ENCODE measurements at places on chromosomes 7 and 10. TPM values are rescaled to one million over a fixed set of nuclear protein-coding genes. Genes with fewer than 3 reads are reported as not detected.

DNA sequence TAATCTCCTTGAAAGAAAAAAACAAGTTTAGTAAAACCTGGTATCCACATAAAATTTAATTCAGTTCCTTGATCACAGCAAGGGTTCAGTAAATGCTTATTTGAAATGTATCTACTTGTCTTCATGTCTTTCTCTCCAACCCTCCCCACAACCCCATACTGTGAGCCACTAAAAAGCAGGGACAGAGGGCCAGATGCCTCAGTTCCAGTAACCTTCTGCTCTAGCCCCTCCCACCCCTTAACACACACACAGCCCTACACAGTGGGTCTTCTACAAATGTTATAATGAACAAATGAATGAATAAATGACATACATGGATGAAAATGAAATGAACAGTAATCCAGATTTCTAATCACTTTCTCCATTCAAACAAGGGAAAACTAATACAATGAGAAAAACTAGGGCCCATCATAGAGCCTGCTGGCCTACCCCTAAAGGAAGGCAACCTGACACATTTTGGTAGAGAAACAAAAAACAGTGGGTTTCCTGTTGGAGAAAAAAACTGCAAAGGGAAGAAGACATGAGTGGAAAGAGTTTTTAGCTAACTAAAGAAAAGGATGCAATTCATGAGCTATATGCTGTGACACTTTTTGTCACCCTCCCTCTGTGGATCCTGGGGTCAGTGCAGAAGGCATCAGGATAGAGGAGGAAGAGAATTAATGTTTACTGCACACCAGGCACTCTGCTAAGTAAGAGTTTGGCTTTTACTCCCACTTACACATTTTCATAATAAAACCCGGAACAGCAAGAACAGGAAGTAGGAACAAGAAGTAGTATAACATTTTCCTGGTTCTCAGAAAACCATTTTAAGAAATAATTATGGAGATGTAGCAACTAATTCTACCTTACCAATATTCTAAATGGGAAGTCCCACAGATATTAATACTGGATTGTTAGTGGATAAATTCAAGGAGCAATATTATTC lies 38.1 kb downstream of the ELMO1 start:
- no peak for DNase-seq

DNA sequence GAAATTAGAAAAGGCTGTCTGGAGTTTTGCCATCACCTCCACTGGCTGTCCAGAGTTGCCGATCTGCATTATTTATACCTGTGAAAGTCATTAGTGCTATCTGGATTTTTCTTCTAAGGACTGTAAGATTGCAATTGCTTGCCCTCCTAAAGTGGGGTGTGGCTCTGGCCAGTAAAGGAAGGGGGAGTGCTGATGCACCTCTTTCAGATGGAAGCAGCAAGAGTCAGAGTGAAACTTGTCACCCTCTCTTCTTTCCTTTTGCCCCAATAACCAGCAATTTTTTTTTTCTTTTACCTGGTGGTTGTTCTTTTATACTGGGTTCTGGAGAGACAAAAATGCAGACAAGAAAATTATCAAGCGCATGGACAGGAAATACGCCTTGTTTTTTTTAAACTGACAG lies 527.4 kb upstream of the NRP1 start:
- DNase-seq = no peak

GRCh38 chr10:103040418-103040817 lies 122.3 kb downstream of the CNNM2 start:
- DNase-seq = no peak

DNA sequence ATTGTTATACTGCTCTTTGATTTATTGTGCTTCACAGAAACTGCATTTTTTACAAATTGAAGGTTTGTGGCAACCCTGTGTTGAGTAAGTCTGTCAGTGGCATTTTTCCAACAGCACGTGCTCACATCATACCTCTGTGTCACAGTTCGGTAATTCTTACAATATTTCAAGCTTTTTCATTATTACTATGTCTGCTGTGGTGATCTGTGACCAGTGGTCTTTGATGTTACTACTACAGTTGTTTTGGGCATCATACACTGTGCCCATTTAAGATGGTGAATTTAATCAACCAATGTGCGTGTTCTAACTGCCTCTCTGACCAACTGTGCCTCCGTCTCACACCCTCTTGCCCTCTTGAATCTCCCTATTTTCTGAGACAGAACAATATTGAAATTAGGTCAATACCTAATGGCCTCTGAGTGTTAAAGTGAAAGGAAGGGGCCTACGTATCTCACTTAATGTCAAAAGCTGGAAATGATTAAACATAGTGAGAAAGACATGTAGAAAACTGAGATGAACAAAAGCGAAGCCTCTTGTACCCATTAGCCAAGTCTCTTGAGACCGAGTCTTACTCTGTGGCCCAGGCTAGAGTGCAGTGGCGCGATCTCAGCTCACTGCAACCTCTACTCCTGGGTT lies 20.2 kb upstream of the ASL start:
- no peak for DNase-seq

GRCh38 chr7:30224511-30225062 lies 59.8 kb upstream of the ZNRF2 start:
- no peak for DNase-seq

GRCh38 chr7:44176486-44176885 lies 12.8 kb downstream of the GCK start:
- no peak for DNase-seq

DNA sequence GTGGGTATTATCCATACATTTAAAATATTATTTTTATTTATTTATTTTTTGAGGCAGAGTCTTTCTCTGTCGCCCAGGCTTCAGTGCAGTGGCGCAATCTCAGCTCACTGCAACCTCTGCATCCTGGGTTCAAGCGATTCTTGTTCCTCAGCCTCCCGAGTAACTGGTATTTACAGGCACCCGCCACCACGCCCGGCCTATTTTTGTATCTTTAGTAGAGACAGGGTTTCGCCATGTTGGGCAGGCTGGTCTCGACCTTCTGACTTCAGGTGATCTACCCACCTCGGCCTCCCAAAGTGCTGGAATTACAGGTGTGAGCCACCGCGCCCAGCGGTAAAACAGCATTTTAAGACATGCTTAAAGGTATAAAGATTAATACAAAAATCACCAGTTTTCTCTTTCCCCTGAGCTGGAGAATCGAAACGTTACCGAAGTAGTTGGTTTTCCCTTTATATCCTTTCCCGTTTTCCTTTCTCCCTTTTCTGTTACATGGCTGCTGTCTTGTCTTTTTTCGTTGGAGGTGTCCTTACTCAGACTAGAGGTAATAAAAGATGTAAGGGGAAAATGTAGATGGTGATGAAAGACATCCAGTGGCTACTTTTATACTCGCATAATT lies 1.7 kb downstream of the ARL5B start:
- no peak for DNase-seq

The NRG3 gene
- polyA plus RNA-seq = not detected

DNA sequence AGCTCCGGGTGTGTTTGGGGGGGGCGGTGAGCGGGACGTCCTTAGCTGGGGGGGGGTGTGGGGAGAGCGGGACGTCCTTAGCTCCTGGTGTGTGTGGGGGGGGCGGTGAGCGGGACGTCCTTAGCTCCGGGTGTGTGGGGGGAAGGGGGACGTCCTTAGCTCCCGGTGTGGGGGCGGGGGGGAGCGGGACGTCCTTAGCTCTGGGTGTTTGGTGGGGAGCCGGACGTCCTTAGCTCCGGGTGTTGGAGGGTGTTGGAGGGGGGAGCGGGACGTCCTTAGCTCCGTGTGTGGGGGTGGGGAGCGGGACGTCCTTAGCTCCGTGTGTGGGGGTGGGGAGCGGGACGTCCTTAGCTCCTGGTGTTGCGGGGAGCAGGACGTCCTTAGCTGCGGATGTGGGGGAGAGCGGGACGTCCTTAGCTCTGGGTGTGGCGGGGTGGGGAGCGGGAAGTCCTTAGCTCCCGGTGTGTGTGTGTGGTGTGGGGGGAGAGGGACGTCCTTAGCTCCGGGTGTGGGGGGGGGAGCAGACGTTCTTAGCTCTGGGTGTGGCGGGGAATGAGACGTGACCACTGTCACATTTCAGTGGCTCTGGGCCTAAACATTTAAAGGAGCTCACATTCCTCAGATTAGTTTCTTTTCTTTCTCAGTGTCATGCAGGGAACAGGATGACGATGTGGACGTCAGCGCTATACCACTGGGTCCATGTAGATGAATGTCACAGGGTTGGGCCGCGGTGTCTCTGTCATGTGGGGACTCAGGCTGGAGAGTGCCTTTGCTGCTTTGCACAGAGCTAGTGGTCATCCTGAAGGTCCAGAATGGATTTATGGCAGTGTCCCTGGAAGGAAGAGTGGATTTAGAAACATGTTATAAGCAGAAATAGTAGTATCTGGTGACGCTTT lies 7.5 kb downstream of the DYNC2I1 start:
- DNase-seq = peak; percentile 25

- DNase-seq = no peak
Observed at GRCh38 chr7:94687810-94688209, 31.9 kb upstream of the SGCE start.

The TFPI2 gene
- polyA plus RNA-seq = not detected

The MKX gene
- polyA plus RNA-seq = not detected

DNA sequence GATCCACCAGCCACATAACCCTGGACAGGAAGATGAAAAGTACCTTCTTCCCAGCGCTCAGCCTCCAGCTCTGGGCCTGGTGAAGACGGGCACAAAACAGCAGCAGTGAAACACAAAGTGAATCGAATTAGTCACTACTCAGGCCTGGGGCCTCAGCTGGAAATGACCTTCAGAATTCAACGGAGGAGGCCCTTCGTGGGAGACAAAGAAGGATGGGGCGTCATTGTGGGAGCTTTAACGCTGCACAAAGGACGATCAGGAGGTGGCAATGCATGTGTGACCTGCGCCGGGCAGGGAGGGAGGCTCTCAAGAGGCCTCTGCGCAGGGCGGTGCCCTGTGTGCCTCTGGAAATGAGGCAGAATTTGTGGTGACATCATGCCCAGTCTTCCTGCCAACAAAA lies 161.9 kb downstream of the DNAJB6 start:
- no peak for DNase-seq

GRCh38 chr10:126928274-126928673 lies 23.0 kb downstream of the DOCK1 start:
- no peak for DNase-seq

GRCh38 chr7:44242091-44242490 lies 41.3 kb downstream of the YKT6 start:
- no peak for DNase-seq

- no peak for DNase-seq
Observed at GRCh38 chr10:54800741-54801421, at the start of gene PCDH15. TSS of gene PCDH15 (minus strand) at chr10:54801231. CDS start at chr10:54664262, 136,969 bp downstream.

The RET gene
- polyA plus RNA-seq = not detected

The C10orf62 gene
- polyA plus RNA-seq = not detected

The CACUL1 gene
- 38.1 TPM for polyA plus RNA-seq

The FLNC gene
- polyA plus RNA-seq = not detected

The SSC4D gene
- not detected for polyA plus RNA-seq

The SPDYE1 gene
- 0.17 TPM for polyA plus RNA-seq

The TSPAN33 gene
- 131 TPM for polyA plus RNA-seq

Data from naive B cell (primary cell).